ENCODE measurements at places on chromosomes 16 and 17.

DNA sequence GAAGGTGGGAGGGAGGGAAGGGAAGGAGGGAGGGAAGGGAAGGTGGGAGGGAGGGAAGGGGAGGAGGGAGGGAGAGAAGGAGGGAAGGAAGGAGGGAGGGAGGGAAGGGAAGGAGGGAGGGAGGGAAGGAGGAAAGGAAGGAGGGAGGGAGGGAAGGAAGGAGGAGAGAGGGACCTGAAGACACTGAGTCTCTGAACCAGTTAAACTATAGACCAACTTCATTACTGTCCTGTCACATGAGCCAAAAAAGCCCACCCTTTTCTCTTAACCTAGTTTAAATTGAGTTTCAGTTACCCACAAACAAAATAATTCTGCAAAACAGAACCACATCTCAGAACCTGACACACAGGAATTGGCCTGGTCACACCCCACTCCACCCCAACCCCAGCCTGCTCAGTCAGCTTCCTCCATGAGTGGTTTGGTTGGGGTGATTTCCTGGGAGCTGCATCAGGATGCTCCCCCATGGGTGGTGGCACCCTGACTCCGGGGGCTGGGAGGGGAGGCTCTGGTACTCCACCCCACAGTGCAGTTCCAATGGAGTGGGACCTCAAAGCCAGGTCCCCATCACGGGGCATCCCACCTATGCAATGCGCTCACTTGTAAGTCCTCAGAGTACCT is 4.7 kb upstream of the PRR29 start:
- no peak for DNase-seq

GRCh38 chr16:59655031-59655430 is 920.9 kb upstream of the GOT2 start:
- DNase-seq = no peak

DNA sequence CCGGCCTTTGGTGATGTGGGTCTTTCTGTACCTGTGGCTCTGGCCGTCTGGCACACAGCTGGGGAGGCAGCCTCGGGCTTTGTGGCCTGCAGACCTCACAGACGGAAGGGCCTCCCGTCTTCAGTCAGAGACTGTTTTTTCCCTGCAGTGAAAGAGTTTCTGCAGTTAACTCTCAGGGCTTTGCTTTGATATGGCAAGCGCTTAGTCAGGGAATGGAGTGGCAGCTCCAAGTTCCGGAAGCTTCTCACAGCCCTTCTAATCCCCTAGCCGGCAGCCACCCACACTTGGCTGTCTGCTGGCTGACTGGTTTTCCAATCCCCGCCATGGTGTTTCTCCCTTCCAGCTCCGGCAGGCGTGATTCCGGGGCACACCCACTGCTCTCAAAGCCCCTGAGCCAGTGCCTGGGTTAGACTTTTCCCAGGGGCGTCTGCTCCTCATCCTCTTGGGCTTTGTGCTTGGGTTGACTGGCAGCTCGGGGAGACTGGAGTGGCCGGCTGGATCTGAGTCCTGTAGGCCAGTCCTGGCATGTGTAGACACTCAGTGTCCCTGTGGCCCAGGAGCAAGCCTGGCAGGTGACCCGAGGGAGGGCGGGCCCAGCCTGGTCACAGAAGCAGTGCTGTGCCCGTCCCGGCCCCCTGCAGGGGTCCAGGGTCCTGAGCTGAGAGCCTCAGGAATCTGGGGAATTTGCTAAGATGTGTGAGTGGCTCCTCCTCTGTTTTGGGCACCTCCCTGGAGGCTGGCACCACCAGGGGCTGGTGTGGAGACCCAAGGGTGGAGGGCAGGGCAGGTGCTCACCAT is 29.9 kb downstream of the BAIAP2 start:
- no peak for DNase-seq

DNA sequence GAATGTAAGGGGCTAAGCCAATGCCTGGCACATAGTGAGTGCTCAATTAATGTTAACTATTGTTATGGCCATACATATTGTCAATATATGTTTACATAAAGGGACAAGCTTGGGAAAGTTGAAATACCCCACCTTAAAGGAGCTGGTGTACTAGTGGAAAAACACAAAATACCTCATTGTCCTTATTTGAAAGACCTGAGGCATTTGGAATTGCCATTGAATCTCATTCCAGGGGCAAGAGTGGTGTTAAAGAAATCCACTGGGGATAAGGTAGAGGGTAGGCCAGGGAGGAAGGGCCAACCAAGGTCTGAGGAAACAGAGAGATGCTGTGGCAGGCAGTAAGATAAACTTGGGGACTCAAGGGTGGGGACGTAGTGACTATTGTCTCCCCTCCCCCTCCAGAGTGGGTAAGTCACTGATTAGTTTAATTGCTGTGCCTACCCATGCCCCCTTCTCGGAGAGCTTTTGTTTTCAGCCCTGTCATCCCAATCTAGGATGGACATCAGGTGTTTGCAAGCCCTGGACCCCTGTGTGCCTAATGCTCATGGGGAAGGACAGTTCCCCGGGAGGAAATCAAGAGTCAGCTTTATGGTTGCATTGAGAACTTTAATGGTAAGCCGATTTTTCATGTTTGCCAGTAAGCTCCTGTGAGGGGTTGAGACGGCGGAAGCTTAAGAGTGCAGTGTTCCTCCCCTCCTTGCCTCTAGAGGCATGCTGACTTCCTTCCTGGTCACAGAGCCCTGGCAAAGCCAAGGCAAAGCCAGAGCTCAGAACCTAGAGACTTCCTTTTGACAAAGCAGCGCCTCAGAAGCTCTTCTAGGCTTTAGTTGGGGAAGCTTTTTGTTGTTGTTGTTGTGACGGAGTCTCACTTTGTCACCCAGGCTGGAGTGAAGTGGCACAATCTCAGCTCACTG is 2.5 kb upstream of the HEATR9 start:
- DNase-seq = no peak

- no peak for DNase-seq
These were observed 25.6 kb downstream of the IL21R start for GRCh38 chr16:27427538-27427937.

DNA sequence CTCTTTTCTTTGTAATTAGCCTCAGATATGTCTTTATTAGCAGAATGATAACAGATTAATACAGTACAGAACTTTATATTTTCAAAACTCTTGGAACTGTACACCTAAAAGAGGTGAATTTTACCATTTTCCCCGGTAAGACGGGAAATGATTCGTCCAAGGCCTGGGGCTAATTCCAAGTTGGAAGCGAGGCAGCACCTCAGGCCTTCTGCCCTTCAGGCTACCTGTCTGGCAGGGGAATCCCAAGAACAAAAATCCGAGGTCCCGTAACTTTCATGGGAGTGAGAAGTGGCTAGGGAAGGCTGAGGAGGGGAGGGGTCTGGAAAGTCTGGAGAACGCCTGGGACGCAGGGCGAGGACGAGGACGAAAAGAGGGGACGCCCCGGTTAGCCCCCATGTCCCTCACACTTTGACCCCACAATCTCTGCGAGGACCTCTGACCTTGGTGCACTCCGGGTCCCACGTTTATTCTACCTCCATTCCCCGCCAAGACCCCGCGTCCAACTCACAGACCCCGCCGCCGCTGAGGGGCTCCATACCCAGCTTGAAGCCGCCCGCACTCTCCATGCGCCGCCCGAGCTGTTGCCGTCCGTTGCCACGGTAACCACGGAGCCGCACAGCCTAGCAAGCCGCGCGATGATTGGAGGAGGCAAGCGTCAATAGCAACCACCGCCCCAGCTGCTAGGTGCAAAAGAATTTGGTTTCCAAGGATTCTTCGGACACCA is at the start of gene HYDIN:
TSS of gene HYDIN (minus strand) at position 601 of the 724 bp plus-strand sequence. CDS start 43,827 bp downstream, outside the sequence.
- DNase-seq = no peak

GRCh38 chr17:79916991-79917901 is 78.0 kb upstream of the CBX4 start:
- DNase-seq = no peak

GRCh38 chr16:1763521-1764511 is 7.5 kb downstream of the NME3 start:
- no peak for DNase-seq

GRCh38 chr17:31448467-31449077 is 57.1 kb downstream of the RAB11FIP4 start:
- DNase-seq = no peak

GRCh38 chr17:43860077-43860725 is 13.2 kb downstream of the CD300LG start:
- no peak for DNase-seq

- DNase-seq = peak; percentile 83
These were observed at the start of gene PHB1 for GRCh38 chr17:49414622-49415350. Gene PHB1 (minus strand): TSS chr17:49414882. CDS start chr17:49413264, 1,618 bp downstream.

- no peak for DNase-seq
These were observed 4.5 kb upstream of the CBX8 start for GRCh38 chr17:79801156-79802038.

GRCh38 chr17:29342158-29342765 is 47.9 kb upstream of the TAOK1 start:
- DNase-seq = no peak

DNA sequence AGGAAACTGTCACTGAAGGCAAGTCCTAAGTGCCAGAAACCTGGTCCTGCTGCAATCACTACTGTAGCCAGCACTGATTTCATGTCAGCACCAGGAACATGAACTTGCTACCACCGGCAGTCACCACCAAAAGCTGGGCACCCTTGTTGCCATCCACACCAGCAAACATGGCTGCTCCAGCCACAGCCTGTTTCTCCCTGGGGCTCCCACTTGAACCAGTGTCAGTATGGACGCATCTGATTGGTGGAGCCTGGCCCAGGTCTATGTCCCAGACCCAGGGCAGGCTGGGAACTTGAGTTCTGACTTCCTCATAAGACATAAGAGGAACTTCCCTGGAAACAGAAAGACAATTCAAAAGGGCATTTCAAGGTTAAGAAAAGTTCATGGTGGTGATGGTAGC is 56.5 kb downstream of the COPRS start:
- DNase-seq = no peak

GRCh38 chr16:86824751-86825296 is 246.5 kb downstream of the FOXL1 start:
- DNase-seq = no peak

- no peak for DNase-seq
These were observed 10.0 kb downstream of the KRT16 start for GRCh38 chr17:41602524-41602923.

DNA sequence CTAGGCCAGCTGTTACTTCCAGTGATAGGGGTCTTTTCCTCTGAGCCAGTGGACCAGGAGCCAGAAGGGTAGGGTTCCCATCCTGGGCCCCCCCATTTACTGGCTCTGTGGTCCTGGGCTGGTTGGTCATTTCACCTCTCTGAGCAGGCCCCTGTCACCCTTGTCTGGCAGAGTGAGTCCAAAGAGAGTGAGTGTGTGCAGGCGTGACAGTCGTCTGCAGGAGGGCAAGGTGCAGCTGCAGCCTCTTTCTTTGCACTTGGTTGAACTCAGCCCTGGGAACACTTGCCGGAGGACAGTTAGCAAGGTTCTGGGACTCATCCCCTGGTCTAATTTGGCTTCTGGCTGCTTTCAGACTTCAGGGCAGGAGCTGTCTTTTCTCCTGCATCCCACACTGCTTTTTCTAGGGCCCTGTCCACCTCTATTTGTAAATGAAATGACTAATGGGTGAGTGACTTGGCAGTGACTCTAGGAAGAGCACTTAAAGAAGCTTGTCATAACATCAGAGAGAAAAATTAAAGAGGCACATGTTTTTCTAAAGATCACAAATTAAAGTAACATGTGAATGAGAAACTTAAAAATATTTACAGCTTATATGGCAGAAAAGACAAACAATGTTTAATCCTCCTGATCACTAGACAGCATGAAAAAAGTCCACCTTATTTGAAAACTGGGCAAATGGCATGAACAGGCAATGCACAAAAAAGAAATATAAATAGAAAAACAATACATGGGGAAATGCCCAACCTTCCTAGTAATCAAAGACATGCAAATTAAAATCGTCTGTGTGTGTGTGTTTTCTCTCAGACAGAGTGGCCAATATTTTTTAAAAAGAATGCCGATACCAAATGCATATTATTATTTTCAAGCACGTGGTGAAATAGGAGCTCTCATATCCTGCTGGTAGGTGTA is 137.5 kb downstream of the NTN1 start:
- no peak for DNase-seq

DNA sequence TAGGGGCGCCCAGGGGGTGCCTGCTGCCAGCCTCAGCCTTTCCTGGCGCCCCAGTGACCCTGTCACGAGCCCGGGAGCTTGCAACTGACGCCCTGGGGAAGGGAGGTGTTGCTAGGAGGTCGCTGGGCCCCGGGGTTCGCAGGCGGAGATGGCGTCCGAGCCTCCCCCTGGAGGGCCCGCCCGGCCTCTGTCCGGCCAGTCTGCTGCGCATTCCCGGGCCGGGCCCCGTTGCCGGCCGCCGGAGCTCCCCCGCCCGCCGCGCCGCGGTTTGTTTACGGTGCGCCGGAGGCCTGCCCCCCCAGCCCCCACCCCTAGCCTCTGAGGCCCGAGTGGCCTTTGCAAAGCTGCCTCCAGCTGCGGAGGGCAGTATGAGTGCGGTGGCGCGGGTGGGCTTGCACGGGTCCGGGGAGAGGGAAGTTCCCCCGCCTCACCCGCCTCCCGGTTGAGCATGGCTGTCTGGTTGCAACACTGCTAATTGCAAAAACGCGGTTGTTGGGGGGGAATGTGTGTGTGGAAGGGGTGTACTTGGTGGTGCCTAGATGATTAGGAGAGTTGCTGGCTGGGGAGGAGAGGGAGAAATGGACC is 514 bp downstream of the THRA start:
- DNase-seq = no peak

DNA sequence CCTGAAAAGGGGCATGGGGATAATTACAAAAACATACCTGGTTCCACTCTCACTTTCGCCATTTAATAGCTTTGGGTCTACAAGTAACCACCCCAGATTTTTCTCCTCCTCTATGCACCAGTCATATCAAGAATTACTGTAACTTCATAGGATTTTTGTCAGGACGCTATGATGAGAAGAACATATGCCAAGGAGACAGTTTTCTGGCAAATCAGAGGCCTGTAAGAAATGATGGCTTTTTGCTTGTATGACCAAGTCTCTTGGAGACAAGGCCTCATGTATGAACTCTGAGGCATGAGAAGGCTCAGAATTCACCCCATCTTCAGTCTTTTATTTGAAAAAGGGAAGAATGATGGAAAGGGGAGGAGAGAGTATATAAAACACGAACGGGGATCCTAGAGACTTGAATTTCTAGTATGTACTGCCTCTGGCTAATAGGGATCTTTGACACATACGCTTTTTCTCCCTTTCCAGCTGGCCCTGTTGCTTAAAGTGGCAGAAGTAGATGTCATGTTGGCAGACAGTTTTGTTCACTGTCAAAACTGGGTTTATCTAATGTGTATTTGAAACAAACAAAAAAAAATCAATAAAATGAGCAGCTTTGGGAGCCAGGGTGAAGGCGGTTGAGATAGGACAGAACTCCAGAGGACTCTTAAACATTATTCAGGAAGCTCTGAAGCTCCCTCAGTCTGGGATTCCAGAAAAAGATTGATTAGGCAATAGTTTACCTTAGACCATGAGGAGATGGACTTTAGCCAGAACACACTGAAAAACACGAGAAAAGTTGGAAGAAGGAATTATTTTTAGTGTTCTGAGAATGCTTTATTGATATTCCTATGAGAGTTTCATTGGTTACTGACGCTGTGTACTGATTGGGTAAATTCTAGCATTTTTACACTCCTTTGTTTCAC is 656.6 kb downstream of the WWOX start:
- DNase-seq = no peak

- no peak for DNase-seq
These were observed 84.7 kb downstream of the MRC2 start for GRCh38 chr17:62712171-62712581.

- DNase-seq = no peak
These were observed 478.8 kb upstream of the CDH11 start for GRCh38 chr16:65600629-65601028.
